ENCODE measurements at places on chromosomes 5 and 9.

DNA sequence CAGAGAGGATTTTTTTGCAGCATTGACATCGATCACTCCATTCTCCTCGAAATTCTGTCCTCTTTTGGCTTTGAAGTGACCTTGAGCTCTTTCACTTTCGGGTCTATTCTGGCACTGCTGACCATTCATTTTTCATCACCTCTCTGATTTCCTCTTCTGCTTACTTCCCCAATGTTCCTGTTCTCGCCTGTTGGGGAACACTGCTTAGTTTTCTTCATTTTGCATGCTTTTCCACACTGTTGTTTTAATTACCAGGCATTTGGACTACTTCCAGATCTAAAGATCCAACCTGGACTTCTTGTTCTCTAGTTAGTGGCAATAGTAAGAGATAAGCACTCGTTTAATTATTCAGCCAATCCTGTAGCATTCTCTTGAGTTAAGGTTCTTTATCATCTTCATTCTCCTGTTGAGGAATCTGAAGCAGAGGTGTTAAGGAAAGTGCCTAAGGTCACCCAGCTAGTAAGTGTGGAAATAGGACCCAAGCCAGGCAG lies 53.4 kb downstream of the MAN2A1 start:
- no peak for ATAC-seq

- ATAC-seq: no peak
Observed at GRCh38 chr9:7201196-7201595, 443.4 kb downstream of the KDM4C start.

DNA sequence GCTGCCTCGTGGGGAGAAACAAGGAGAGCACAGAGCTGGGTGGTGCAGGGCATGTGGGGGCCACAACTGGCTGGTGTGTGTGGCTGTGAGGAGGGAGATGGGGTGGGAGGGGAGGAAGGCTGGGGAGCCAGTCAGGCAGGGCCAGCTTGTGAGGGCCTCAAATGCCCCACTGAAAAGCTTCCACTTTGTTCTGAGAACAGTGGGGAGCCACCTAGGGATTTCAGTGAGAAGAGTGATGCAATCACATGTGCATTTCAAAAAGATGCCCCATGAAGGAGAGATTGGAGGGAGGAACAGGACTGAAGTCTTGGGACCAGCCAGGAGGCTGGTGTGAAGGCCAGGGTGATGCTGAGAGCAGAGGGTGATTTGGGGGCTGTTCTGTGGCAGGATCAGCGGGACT lies 1.3 kb downstream of the OR13J1 start:
- no peak for ATAC-seq

DNA sequence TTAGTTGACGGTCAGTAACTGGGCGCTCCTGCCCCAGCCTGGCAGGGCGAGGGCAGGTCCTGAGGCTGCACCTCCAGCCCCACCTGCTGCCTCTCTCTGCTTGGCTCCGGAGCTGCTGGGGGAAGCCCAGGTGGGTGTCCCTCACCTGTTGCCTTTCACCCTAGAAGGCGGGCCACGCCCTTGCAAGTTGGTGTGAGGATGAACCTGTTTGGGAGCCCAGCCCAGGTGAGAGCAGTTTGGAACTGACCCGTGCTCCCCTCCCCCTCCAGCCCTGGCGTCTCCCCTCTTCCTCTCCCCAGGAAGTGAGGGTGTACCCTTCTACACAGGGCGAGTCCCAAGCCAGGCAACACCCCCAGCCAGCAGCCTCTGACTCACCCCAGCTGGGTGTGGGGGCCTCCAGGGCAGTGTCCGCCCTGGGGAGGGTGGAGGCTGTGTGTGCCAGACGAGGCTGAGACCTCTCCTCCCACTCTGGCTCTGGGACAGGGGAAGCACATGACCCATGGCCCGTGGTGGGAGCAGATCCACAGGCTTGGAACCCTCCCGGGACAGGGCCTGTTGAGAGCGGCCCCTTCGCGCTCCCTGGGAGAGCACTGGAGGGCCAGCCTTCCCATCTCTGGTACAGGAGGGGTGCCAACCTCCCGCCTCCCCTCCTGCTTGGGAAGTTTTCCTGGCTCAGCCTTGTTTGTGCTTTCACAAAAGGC lies 10.4 kb downstream of the LRRC8A start:
- peak; percentile 92 for ATAC-seq

DNA sequence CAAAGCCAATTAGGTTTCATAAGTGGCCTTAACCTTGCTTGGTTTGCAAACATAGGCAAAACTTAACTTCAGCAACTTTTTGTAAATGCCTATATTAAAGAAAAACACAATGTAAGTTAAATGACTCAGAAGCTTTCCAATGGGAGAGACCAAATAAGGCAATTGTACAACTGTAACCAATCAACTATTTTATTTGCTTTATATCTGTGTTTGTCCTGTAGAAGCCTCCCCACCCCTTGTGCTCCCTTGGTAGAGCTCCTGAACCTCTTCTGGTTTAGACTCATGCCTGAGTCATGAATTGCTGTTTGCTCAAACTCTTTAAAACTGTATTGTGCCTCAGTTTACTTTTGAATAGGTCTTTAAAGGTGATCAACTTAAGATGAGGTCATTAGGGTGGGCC lies 3.0 kb upstream of the C1QTNF3 start:
- ATAC-seq: peak; percentile 85

DNA sequence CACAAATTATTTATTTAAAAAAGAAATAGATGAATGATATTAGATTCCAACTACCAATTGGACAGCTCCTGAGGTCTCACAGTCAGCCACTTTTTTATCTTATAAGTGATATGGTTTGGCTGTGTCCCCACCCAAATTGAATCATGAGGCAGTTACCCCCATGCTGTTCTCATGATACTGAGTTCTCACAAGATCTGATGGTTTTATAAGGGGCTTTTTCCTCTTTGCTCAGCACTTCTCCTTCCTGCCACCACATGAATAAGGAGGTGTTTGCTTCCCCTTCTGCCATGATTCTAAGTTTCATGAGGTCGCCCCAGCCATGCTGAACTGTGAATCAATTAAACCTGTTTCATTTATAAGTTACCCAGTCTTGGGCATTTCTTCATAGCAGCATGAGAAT lies 12.9 kb downstream of the NLN start:
- ATAC-seq: no peak

DNA sequence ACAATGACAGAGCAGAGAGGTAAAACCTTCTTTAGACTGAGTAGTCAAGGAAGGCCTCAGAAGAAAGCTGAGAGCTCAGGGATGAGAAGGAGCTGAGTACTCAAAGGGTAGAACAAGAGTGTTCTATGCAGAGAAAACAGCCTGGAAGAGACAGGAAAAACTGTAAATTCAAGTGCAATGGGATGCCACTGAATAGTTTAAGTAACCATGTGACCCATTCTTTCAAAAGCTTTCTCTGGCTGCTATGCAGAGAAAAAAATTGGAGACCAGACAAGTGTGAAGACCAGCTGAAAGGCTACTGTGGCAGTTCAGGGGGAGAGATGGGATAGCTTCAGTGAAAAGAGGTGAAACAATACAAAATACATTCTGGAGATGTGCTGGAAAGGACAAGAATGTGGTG lies 61.3 kb upstream of the RNF38 start:
- no peak for ATAC-seq

DNA sequence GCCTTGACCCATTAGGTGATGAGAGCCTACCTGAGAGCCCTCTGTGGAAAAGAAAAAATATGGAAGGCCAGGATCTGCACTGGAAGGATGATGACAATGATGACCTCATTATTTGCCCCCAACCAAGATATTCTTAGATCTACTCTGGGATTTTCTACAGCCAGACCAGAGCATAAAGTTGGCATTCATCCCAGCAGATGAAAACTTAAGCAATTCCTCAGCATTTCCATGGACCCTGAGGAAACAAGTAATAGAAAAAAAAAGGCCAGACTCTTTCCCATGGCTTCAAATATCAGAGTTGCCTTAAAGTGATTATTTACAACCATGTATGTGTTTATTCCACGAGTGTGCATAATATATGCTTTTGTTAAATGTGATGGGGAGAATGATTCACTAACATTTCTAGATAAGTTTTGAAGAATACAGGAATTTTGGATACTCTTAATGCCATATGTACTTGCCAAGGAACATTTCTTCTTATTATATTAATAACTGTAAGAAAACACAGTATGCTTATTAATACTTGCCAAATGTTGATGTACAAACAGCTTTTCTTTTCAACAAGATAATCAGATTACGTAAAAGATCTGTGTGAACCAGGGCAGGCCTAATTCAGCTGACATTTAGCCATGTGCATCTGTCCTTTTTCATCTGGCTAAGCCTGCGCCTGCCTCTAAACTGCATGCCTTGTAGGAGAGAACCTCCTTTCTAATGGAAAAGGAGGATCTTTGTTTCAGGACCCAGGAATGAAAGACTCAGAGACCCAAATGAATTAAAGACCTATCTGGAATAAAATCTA lies 94.8 kb downstream of the ARRDC3 start:
- ATAC-seq: no peak

DNA sequence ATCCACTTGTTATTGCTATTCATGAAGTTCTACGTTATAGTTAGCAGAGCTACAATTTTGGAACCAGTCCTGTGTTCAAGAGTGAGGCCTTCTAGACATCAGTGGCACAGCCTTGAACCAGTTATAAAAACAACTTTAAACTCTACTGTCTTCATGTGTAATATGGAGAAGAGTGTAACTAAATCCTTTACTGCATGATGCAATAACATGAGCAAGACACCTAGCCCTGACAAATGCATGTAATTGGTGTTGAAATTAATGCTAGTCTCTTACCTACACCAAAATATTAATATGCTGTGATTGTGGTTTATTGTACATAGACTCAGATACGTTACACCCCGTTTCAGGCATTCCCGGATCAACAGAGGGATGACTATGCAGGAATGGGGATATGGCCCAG lies 654.6 kb downstream of the IRX1 start:
- ATAC-seq: no peak

- no peak for ATAC-seq
Observed at GRCh38 chr5:142549834-142550233, 136.1 kb downstream of the FGF1 start.

- no peak for ATAC-seq
Observed at GRCh38 chr5:135439231-135440205, 7.6 kb downstream of the DCANP1 start.

DNA sequence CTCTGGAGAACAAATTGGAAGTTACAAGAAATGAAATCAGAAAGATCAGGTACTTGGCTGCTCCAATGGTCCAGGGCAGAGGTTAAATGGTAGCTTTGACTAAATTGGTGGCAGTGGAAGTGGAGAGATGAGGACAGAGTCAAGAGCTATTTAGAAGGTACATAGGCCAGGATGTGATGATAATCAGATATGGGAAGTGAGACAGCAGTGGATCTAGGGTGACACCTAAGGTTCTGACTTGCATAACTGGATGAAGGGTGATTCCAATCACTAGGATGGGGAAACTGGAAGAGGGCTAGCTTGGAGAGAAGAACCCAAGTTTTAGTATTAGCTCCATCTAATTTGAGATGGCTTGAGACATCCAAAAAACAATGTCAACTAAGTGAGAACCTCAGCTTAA lies 24.0 kb upstream of the NDUFB6 start:
- no peak for ATAC-seq

DNA sequence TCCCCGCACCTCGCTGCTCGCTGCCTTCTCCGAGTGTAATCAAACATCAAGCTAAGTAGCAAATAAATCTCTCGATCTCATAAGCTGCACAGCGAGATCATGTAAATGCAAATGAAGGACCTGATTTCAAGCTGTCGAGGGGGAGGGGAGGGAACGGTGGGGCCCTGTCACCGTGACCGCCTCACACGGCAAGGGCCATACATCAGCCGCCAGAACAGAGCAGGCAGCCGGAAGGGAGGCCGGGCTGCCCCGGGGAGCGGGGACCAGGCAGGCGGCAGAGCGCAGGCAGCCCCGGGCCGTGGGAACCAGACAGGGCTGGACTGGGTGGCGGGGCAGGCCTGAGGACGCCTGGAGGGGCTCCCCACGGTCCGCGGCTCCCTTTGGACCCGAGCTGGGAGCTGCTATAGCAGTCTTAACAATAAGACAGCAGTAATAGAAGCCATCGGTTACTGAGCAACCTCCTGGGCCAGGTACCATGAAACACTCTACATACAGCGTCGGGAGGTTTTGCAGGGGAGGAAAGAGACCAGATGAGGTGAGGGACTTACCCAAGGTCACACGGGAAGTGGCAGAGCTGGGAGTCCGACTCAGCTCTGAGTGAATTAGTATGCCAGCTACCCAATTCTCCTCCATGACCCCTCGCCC lies 76.8 kb downstream of the CFAP77 start:
- ATAC-seq: peak; percentile 29

GRCh38 chr5:66538531-66538930 lies 57.7 kb upstream of the MAST4 start:
- ATAC-seq: no peak

DNA sequence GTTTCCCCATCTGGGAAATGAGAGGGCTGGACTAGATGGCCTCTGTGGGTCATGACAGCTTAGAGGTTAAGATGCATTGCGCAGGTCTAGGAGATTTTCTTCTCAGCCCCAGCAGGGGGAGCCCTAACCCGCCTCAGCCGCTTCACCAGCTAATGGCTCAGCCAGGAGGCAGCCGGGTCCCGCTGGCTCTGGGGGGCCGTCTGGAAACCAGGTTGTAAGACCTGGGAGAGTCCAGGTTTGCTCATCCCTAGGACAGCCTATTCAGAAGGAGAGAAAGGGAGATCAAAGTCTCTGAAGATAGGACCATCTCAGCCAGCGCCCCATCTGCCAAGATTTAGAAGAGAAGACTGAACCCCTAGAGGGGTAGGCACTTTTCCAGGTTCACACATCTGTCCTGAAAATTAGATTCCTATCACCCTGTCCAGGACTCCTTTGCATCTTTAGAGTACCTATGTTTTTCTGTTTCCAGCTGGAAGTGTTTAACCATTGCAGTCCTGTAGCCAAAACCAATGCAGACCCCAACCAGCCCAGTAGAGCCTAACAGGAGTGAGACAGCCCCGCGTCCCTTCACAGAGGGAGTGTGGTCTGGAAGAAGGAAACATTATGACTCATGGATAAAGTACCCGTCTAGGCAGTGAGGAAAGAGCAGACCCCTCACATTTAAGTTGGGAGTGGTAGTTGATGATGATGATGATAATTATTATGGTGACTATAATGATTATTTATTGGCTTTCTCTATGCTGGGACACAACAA lies 27.5 kb downstream of the SPARC start:
- peak; percentile 87 for ATAC-seq
